Non-pigmented ciliary epithelial cell (primary cell): ENCODE measurements at places on chromosomes 5 and 9.

- DNase-seq: no peak
These were observed 199.7 kb upstream of the TLE4 start for GRCh38 chr9:79371948-79372555.

DNA sequence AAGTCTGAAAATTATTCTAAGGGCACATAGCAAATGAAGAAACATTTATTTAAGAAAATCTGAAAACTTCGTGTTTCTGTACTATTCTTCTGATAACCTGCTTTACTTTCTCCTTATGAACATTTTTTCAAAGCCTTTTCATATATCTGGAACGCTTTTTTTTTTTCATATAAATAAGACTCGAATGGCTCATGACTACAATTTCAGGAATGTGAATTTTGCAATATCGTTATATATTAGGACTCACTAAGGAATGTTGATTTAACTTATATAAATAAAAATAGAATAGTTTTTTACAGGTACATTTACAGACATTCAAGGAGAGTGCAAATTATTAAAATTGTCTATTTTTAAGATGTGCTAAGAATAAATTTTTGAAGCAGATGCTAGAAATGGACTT lies 42.9 kb downstream of the GPBP1 start:
- DNase-seq: peak; percentile 38

- DNase-seq: no peak
These were observed 7.8 kb downstream of the SH3PXD2B start for GRCh38 chr5:172446336-172447051.

- no peak for DNase-seq
These were observed 47.5 kb upstream of the CLK4 start for GRCh38 chr5:178674334-178674733.

DNA sequence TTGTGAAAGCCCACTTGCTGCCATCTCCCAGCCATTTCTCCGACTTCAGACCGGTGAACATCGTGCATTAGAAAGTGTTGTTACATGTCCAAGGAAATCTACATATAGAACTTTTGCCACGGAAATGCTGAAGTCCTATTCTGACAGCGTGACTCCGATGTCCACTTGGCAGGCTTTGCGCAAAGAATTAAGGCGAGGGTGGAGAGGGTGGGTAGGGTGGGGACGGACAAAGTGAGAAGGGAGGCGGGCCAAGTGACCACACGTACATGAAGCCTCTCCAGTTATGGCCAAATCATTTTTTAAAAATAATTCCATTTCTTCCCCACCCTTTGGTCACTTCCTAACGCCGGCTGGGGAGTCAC lies 460 bp upstream of the ACO1 start:
- no peak for DNase-seq
